ENCODE measurements at places on chromosomes 2 and 18.

- no peak for DNase-seq
Measured at GRCh38 chr18:67670024-67670543, 153.6 kb upstream of the DSEL start.

DNA sequence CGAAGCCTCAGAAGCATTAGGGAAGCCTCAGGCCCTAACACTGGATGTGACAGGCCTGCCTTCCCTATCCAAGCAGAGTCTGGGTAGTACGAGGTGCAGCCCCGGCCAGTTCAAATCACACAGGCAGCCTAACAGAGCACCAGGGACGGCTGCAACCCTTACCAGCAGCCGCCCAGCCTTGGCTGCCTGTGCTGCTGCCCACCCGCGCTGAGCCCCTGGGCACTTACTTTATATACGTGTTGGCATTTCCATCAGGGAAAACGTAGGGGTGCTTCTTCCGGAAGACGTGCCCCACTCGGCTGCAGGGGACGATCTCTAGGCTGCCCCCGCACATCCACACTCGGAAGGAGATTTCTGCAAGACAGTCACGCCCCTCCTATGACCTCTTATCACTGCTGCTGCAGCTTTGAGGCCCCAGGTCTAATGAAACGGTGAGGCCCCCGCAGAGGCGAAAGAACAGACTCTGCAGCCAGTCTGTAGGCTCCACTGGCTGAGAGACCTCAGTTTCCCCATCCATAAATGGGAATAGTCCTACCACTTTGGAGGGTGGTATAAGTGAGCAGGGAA is 124.7 kb upstream of the CAPN13 start:
- no peak for DNase-seq

DNA sequence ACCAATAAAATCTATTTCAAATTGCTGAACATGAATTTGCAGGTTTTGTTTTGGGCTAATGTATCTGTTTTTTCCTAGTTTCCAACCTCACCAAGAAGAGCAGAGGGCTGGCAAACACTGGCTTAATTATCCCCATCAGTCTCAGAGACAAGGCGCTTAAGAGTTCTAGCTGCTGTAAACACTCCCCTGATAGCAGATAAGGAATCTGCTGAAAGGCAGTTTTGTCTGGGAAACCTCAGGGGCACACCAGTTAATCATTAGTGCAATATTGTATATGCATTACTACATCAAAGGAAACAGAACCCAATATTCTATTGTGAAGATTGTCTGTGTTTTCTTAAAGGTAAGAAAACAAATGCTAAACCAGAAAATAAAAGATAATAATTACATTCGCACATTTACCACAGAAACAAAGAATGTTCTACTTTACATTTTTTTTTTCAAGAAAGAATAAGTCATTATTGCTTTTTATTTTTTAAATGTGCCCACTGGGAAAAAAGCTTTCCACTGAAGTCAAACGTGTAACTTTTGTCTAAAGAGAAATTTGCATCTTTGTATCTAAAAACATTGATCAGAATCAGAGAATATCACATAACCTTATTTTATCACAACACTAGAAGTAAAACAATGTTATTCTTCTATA is 179.1 kb downstream of the ERBB4 start:
- no peak for DNase-seq

- DNase-seq, result no peak
Measured at GRCh38 chr2:128820452-128820851, 501.8 kb upstream of the HS6ST1 start.

DNA sequence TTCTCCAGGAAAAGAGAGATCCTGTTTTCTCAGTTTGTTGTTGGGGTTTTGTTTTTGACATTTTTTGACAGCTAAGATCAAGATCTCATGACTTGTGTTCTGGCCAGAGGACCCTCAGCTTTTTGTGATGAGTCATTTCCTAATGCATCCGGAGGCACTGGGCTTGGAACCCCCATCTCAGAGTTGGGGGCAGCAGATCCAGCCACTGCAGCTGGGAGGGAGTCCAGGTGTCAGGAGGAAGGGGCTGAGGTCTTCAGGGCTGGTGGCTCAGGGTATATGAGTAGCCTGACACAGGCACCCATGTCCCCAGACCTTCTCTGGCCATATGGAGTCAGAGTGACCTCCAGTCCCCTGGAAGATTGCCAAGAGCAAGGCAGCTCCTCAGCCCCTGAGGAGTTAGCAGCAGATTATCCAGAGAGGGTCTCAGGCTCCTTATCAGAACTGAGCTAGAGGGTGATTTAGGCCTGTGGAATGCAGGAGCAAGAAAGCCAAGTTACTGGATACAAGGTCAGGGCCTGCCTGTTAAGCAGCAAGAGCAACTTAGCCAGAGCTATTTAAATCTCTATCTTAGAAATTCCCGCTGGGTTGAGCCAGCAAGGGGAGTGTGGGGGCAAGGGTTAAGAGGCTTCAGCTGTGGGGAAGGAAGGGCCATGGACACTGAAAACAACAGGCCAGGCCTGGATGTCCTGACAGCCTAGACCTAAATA is 62.4 kb downstream of the TANC1 start:
- no peak for DNase-seq

GRCh38 chr2:229422063-229422462 is 151.0 kb upstream of the PID1 start:
- no peak for DNase-seq

DNA sequence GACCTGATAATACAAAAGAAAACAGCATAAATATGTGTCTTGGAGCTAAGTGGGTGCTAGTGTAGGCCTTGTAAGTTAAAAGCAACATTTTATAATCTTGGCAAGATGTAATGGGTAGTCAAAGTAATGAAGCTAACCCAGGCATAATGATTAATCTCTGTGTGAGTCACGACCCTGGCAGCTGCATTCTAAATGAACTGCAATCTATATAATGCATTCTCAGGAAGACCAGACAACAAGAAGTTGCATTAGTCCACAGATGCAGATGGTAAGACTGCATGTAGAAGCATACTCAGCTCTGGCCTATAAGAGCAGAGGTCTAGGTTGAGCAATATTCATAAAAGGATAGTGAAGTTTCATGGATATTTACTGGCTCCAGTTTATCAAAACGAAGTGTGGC is 85.6 kb upstream of the ETAA1 start:
- DNase-seq, result no peak

- DNase-seq, result no peak
Measured at GRCh38 chr2:237479747-237480146, 7.3 kb upstream of the MLPH start.

GRCh38 chr2:234405462-234405861 is 91.4 kb downstream of the ARL4C start:
- no peak for DNase-seq

GRCh38 chr18:3624546-3624934 is 174.6 kb downstream of the TGIF1 start:
- no peak for DNase-seq

- no peak for DNase-seq
Measured at GRCh38 chr2:158391876-158392275, 64.7 kb downstream of the CCDC148 start.

DNA sequence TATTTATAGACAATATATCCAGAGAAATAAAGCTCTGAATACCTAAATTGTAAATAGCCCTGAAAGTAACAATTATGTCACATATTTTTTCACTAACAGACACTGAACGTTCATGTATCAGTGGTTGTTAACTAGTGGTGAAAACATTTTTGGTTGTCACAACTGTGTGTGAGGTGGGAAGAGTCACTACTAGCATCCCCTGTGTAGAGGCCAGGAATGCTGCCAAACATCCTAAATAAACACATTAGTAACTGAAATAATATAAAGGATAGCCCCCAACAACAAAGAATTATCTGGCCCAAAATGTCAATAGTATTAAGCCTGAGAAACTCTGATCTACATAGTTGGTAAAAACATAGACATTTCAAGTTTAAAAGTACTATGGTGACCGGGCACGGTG is 64.5 kb downstream of the ROCK1 start:
- DNase-seq, result no peak

GRCh38 chr2:206160807-206161179 is 1.1 kb downstream of the EEF1B2 start:
- no peak for DNase-seq

DNA sequence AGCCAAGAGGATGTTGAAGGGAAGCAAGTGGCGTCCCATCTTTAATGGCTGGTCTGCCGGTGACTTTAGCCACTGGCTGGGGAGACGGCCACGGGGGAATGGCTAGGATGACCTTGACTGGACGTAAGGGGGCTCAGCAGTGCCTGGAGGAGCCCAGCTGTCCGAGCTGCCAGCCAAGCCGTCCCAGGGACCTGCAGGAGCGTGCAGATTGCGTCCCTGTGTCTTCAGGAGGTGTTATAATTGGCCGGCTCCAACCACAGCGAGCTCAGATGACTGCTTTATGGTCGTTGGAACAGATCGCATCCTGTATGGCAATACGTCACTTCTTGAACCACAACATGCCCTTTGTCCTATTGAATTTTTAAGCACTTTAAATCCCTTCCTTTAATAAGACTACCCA is 204.6 kb downstream of the EIPR1 start:
- DNase-seq, result no peak

DNA sequence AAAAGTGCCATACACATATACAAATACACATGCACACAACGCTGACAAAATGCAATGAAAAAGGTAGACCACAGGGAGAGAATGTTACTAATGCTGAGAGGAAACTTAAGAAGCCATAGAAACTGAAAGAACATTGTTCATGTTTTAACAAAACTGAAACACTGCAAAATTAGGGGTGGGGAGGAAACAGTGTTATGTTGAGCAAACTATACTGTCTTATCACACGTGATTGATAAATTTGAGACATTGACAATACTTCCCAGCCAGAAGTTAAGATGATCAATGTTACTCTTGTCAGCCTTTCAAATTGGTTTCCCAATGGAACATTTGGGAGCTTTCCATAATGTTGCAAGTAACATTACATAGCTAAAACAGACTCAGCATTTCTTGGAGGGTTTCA is 165.5 kb downstream of the L3MBTL4 start:
- DNase-seq, result no peak

DNA sequence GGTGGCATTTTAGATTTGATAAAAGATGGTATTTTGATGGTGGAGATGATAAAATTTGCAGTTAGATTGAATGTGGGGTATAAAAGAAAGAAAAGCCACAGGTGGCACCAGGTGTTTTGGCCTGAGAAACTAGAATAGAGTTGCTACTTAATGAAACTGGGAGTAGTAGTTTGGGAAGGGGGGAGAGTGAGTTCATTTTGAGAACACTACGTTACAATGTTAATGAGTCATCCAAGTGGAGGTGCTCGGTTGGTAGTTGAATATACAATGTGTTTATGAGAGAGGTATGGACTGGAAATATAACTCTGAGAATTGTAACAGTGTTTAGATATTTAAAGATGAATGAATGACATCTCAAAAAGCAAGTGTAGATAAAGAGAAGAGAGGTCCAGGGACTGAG is 26.4 kb downstream of the EPG5 start:
- no peak for DNase-seq

DNA sequence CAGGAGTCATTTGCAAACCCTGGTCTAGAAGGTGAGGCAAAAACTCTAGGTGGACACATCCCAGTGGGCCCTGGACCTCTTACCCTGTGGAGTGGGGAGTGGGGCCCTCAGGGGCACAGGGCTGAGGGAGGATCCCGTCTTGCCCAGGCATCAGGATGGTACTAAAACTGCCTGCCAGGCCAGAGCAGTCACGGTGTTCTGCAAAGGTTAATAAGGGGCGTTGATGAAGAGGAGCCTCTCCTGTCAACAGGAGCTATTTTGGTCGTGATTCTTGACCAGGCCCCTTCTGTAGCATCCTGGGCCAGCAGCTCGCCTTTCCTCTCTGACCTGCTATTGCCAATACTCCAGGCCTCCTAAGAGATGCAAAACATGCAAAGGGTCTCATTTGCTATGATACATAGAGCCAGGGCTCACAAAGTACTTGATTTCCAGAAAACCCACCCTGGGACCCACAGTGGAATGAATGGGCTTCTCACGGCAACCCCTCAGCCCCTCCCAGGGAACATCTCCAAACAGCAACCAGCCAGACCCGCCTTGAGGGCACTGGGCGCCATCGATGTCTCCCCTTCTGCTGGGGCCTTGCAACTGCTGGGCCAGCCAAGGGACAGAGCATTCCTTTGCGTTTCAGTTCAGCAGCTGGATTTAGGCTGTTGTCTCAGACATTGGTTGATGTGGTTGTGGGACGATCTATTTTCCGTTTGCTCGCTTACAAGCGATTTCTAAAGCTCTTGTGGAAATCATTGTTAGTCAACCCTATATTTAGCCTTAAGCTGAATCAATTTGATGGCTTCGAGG is 111.1 kb downstream of the PDCL3 start:
- DNase-seq, result no peak

DNA sequence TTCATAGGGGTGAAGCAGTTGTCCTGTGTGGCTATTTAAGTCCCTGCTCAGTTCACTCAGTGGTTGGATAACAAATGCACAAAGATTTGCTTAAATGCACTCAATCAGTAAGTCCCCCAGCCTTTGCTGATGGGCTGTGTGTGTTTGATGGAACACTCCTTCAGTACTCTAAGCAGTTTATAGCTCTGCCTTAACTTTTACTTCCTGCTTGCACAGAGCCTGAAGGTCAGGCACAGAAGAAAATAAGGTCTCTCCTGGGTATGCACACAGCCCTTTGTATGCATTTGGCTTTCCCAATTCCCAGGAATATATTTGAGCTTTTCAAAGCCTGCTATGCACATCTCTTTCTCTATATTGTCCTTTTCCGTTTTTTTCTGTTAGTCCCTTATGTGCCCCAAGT is 208.7 kb upstream of the STK17B start:
- no peak for DNase-seq

DNA sequence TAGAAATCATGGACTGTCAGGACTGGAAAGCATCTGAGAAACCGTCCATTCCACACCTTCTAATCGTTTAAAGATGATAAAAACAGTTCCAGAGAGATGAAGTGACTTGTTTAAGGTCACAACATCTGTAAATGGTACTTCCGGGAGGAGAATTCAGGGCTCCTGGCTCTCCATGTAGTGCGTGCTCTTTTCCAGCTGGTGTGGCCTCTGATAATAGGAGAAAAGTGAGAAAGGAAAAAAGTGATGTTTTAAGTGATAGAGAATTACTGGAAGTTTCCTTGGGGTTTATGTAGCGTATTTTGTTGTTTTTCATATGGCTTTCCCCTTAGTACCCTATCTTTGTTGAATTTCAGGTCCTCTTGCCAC is 663 bp downstream of the C2orf49 start:
- no peak for DNase-seq
